ENCODE measurements at places on chromosomes 6 and 20.

GRCh38 chr20:19368351-19368750 lies 155.9 kb downstream of the SLC24A3 start:
- H3K27ac ChIP-seq = no peak overlapping the region
- H3K27me3 ChIP-seq = no peaks in the 10 kb centered on the region

DNA sequence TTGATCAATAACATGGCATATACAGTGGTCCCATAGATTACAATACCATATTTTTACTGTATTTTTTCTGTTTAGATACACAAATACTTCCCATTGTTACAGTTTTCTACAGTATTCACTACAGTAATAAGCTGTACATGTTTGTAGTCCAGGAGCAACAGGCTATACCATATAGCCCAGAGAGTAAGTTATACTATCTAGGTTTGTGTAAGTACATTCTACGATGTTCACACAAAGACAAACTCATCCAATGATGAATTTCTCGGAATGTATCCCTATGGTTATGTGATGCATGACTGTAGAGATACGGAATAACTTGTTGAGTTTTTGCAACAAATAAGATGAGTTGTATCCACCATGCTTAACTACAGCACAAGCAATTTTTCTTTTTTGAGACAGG lies 3.6 kb upstream of the MYO6 start:
- no peak overlapping the region for H3K27ac ChIP-seq
- no peaks in the 10 kb centered on the region for H3K36me3 ChIP-seq
- no peak overlapping the region for H3K4me3 ChIP-seq
- no peak for DNase-seq

DNA sequence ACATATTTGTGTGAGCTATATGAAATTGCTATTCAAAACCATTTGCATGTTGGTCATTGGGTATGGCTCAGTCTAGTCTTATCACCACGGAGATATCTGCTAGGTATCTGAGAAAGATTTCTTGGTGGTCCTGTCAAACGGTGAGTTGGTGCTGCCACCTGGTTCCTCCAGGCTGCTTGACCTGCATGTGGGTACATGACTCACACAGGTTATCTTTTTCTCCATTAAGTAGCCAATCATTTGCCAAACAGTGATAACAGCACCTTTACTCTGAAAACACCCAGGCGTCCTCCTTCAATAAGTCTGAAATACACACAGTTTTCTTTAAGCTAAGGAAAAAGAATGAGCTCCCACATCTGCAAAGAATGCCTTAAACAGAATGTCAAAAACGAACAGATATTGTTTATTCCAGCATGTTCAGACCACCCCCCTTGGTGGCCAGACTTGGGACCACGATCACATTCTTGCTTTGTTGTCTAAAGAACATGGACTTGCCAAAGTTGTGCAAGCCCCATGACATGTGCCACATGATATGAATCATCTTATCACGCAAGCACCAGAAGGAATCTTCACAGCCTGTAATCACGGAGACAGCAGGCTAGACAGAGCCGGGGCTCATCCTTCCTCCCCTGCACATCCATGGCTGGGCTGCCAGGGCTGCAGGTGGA lies 200.7 kb upstream of the THBS2 start:
- DNase-seq = no peak
- H3K4me3 ChIP-seq = no peak overlapping the region
- peak overlapping the region; percentile 88 for H3K27ac ChIP-seq
- H3K27me3 ChIP-seq = no peaks in the 10 kb centered on the region

DNA sequence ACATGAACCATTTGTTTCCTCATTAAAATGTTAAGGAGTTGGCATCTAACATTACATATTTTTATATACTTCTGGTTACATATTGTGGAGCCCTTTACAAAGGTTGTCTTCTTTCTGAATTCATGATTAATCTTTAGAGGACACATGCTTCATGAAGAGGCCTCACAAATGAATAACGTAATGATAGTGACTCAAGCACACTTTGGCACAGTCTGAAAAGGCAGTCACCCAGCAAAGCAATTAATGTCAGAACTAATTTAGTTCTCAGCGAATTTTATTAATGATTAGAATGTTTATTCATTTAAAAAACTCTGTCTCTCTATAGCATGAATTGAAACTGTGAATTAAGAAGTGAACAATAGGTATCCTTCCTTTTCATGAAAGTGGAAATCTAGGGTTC lies 854.2 kb downstream of the PHF3 start:
- DNase-seq = no peak
- no peaks in the 10 kb centered on the region for H3K4me1 ChIP-seq
- H3K27ac ChIP-seq = no peak overlapping the region
- H3K4me3 ChIP-seq = no peak overlapping the region

GRCh38 chr20:23255716-23256385 lies 94.7 kb upstream of the NXT1 start:
- no peaks in the 10 kb centered on the region for H3K4me1 ChIP-seq
- peak overlapping the region; percentile 87 for H3K27ac ChIP-seq
- H3K4me3 ChIP-seq = no peak overlapping the region
- no peak for DNase-seq
- no peaks in the 10 kb centered on the region for H3K27me3 ChIP-seq

GRCh38 chr6:130453230-130453629 lies 87.4 kb downstream of the TMEM200A start:
- DNase-seq = no peak
- H3K4me1 ChIP-seq = no peaks in the 10 kb centered on the region
- H3K27ac ChIP-seq = no peak overlapping the region
- no peaks in the 10 kb centered on the region for H3K36me3 ChIP-seq
- H3K27me3 ChIP-seq = no peaks in the 10 kb centered on the region
- no peak overlapping the region for H3K4me3 ChIP-seq
